ENCODE measurements at places on chromosomes 16 and 17.

DNA sequence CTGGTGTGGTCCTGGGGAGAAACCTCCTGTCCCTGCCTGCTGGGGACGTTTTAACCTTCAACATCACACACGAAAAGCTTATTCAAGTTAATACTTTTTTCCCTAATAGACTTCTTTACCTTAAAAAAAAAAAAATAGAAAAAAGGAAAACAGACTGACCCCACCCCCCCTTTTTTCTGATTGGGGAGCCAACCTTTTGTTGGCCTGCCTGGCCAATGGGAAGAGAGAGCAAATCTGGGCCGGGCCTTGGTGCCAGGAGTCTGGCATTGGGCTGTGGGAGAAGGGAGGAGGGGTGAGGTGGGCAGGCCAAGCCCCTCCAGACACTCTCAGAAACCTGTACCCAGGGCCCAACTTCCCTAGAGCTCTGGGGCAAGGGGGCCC lies 3.0 kb downstream of the CBX8 start:
- DNase-seq = no peak

- no peak for DNase-seq
Observed at GRCh38 chr17:71821511-71821910, 299.3 kb upstream of the SOX9 start.

DNA sequence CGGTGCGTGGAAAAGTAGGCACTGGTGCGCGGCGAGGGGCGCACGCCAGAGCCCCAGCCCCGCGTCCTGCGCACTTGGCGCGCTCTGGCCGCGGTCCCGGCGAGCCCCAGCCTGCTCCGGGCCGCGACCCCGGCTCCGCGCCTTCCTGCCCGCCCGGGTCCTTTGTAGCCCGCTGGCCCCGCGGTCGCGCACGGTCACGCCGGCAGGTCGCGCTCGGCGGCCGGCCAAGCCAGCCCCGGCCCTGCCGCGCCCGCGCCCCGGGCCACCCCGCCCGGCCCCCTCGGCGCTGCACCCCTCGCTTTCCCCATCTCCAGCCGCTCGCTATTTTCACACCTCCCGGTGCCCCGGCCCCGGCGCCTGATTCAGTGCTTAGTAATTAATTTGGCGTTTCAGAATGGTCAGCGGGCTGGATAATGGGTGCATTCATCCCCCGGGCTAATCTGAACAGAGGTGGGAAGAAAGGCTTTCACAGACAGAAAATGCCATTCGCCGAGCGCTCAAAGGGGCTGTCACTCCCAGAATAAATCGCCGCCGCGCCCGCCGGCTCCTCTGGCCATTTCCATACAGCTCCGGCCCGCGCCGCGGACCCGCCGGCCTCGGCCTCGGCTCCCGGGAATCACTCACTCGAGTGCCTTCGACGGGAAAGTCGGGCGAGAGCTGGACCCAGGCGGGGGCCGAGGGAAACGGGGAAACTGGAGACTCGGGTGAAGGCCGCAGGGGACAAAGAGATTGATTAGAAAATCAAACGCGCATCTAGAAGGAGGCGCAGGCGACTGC lies 17.8 kb upstream of the NTN1 start:
- no peak for DNase-seq

DNA sequence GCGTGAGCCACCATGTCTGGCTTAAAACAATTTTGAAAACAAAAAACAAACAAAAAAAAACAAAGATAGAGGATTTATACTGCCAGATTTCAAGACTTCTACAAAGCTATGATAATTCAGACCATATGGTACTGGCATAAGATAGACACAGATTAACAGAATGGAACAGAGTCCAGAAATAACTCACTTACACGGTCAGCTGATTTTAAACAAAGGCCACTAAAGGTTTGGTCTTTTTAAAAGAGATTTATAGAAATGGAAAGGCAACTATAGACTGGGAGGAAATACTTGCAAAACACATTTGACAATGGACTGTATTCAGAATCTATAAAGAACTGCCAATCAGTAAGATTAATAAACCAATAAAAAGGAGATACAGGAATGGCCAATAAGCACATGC lies 48.6 kb upstream of the MNT start:
- DNase-seq = no peak

GRCh38 chr16:30893744-30894539 lies at the start of gene BCL7C:
Gene BCL7C, minus strand, starts transcription at chr16:30894077. Its CDS starts 133 bp downstream, at chr16:30893944.
- DNase-seq = peak; percentile 68

DNA sequence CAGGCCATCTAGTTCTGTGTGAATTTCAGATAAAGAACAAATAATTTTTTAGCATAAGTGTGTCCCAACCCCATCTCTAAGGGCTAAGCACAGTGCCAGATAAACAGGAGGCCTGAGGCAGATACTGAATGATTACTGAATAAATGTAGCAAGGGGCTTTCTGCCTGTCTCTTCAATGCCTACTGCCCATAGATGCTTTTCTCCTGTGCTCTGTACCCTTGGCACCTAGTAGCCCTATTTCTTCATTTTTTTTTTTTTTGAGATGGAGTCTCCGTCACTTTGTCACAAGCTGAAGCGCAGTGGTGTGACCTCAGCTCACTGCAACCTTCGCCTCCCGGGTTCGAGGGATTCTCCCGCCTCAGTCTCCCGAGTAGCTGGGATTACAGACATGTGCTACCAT lies 25.3 kb downstream of the IGFBP4 start:
- DNase-seq = no peak

DNA sequence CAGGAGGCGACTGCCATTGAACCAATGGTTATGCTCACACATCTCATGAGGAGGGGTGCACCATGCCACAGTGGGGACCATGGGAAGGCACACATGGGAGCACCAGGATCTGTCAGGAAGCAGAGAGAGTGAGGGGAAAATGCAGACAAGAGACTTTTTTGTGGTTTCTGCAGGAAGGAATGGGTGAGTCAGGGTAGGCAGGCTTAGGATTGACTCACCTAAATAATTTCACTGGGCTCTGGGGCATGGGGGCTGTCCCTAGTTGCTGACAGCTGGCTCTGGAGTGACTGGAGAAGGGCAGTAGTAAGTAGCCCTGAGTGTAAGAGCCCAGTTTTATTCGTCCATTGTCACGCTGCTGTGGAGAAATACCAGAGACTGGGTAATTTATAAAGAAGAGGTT lies 202.4 kb downstream of the AXIN2 start:
- no peak for DNase-seq

- DNase-seq = no peak
Observed at GRCh38 chr17:81825841-81826466, 7.1 kb downstream of the MCRIP1 start.

DNA sequence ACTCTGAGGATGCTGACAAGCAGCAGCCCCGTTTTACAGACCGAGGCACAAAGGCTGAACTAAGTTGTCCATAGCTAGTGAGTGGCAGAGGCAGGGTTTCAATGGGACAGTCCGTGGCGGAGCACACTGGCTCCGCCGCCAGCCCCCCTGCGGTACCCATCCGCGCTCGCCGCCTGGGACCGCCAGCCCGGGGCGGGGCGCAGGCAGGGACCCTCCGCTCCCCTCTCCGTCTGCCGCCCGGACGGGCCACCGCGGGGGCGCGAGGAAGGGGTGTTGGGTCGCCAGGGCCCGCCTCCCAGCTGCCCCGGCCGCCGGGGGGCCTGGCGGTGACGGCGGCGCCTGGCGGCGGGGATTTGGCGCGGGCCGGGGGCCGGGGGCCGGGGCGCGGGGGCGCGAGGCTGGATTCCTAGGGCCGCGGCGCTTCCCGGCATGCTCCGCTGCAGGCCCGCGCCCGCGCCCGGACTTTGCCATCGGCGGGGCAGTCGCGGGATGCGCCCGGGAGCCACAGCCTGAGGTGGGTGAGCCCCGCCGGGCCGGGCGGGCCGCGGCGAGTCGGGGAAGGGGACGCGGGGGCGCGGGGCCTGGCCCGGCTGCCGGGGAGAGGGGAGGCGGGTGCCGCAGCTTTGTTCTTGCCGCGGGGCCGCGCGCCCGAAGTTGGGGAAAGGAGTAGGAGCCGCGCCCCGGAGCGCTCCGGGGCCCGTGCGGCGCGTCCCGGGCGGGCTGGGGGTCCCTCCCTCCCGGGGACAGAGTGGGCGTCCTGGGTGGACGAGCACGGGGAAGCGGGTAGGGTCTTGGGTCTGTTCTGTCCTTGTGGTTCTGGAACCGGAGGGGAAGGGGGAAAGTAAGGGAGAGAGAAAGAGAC lies at the start of gene TMEM98:
TSS of gene TMEM98 (plus strand) at position 430 of the 862 bp plus-strand sequence. CDS start 3,376 bp downstream, outside the sequence.
- DNase-seq = peak; percentile 55

GRCh38 chr16:1982991-1983543 lies 926 bp upstream of the GFER start:
- no peak for DNase-seq

- DNase-seq = no peak
Observed at GRCh38 chr16:28317040-28317880, 24.9 kb downstream of the SBK1 start.

GRCh38 chr16:1900452-1900774 lies 17.8 kb downstream of the HS3ST6 start:
- DNase-seq = no peak

GRCh38 chr17:19306160-19307111 lies 56.1 kb downstream of the B9D1 start:
- no peak for DNase-seq

- no peak for DNase-seq
Observed at GRCh38 chr16:27242398-27242797, 26.2 kb downstream of the NSMCE1 start.

DNA sequence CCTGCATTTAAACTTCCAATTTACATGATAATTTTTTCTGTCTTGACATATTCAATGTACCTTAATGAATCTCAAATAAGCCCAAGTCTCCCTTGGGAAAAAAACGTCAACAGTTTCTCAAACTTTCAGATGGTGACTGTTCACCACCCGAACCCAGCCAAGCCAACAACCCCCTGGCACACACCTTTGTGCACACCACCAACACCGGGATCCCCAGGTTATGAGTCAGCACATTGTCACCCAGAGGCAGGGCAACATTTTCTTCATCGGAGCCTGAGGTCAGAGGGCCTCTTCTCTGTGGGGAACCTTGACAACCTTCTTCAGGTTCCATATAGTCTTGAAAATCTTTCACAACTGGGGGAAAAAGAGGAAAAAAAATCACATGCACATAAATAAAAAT lies 15.5 kb downstream of the DYNC1LI2 start:
- DNase-seq = no peak

DNA sequence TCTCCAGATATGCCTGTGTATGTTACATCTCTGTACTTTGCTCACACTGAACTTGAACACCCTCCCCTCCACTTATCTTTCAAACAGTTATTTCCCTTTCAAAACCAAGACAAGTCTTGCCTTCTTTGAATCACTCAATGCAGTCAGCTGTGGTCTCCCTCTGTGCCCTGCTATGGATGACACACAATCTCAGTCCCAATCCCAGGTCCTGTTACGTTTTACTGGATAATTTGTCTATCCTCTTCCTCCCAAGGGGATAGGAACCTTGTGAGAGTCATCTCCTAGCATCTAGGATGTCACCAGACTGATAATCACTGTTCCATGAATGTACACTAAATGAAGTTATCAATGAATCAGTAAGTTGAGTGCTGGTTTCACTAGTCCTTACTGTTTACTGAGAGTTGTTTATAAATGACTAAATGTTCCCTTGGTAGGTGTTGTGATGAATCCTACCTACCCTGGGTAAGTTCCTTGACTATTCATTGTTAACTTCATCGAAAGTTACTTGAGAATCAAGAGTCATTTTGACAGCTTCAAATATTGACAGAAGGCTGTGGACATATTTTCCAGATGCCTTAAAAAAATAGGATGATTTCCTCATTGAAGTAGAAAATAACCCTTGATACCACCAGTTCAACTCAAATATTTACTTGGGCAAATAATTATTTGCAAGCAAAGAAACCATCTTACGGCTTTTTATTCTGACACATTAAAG lies 244.9 kb downstream of the PRKCA start:
- no peak for DNase-seq

DNA sequence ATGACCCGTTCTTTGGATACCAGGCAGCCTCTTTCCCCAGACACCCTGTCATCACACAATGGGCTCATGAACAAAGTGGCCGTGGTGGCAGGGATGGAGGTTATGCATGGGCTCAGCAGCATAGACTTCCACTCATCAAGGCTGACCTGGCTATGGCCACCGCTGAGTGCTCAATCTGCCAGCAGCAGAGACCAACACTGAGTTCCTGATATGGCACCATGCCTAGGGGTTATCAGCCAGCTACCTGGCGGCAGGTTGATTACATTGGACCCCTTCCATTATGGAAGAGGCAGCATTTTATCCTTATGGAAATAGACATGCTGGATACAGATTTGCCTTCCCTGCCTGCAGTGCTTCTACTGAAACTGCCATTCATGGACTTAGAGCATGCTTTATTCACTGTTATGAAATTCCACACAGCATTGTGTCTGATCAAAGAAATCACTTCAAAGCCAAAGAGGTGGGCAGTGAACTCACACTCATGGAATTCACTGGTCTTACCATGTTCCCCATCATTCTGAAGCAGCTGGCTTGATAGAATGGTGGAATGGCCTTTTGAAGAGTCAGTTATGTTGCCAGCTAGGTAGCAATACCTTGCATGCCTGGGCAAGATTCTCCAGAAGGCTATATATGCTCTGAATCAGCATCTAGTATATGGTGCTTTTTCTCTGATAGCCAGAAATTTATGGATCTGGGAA lies 160.6 kb downstream of the PRKCB start:
- DNase-seq = no peak

DNA sequence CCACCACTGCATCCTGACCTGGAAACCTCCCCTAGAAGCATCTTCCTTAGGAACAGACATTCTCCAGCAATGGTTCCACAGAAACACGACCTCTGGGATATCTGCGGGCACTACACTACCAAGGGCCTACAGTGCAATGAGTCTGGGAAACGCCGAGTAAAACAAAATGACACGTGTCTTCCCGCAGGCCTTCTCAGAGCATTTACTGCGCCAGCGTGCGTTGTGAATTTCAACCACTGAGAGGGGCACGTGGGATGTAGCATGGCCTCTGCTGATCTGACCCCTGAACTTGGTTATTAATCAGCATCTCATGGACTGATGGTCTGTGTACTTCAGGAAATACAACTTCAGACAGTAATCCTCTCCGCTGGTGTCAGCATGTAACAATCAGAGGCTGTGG lies 173.0 kb downstream of the C16orf95 start:
- DNase-seq = no peak

DNA sequence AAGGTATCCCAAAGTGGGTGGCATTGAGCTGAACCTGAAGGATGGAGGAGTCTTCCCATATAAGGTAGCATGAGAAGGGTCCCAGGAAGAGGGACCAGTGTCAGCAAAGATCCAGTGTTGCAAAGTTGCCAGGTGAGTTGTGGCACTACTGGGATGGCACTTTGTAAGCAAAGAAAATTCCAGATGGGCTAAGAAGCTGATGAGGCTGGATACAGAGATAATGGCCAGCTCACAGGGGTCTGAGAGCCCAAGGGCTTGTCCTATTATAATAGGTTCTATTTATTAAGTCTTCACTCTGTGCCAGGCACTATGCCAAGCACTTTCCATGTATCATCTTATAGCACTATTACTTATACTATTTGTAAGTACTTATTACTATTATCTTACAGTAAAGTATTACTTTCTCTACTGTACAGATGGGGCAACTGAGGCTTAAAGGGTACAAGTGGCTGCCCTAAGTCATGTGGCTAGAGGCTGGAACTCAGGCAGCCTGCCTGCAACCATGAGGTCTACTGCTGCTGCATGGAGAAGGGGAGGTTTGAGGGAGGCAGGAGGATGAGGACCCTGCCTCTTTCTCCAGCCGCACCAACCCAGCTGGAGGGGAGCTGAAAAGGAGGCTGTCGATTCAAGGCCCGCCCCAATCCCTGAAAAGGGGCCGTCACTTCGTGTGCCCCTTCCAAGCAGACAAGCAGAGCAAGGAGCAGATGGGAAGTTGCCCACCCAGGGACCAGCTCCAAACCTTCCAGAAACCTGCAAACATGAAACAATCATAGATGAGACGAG lies 86.5 kb downstream of the C16orf78 start:
- no peak for DNase-seq

All from dorsolateral prefrontal cortex (tissue), 122 donors.